C1 segment of cervical spinal cord (tissue), 14 donors: ENCODE measurements at places on chromosomes 5 and 9.
A peak's percentile ranks its signal among the peaks of the same experiment; 100 is the strongest.

GRCh38 chr9:116589392-116590354, 97.4 kb upstream of the TRIM32 start:
- no peak for DNase-seq

DNA sequence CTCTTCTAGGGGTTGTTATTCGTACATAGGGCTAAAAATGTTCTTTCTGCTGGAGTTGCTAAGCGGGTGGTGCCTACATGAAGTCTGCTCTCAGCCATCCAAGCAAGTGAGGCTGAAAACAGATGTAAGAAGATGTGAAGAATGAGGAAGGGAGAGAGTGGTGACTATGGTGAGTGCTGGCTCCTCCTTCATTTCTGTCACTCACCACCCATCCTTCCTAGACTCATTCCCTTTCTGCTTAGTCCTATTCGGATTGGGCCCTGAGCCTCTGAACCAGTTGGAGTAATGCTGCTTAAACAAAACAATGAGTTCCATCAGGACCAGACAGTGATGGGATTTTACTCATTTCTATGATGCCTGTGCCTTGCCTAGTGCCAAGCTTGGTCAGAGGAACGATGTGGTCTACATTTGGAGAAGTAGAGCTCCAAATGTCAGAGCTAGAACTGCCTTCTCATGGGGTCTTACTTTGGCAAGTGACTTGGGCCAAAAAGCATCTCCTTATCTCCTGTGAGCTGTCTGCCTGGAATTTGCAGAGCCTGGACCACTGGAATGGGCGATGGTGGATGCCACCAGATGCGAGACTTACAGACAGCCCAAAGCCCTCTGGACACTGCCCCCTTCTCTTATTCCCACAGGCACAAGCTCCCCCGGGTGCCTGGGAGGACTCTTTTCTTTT, 192.9 kb downstream of the FBXL7 start:
- DNase-seq: no peak

DNA sequence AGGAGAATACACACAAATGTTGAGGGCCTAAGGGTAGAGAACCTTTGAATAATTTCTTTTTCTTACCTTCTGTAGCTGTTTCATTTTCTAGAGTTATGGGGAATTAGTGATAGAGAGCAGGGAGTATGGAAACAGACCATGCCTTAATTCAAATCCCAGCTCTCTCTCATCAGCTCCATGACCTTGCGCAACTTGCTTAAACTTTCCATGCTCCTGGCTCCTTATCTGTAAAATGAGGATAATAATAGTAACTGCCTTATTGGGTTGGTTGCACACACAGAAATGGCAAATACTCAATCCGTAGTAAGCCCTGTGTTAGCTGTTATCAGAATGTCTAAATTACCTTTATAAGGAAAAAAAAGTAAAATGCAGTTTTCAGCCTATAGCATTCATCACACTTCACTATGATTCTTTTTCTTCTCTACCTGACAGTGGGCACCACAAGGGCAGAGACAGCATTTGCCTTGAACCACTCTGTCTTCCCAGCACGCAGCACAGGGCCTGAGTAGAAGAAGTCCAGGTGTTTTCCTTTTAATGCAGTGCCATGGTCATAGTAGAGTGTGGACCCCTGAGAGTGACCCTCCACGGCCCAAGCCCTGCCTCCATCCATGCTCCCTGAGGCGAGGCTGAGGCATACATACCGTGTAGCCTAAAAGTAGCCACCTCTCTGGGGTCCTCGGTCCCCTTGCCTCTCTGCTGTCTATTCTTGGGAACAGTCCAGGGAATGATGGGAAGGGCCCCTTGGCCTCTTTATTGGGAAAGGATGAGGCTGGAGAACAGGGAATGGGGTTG, 17.4 kb downstream of the C5orf15 start:
- DNase-seq: no peak

DNA sequence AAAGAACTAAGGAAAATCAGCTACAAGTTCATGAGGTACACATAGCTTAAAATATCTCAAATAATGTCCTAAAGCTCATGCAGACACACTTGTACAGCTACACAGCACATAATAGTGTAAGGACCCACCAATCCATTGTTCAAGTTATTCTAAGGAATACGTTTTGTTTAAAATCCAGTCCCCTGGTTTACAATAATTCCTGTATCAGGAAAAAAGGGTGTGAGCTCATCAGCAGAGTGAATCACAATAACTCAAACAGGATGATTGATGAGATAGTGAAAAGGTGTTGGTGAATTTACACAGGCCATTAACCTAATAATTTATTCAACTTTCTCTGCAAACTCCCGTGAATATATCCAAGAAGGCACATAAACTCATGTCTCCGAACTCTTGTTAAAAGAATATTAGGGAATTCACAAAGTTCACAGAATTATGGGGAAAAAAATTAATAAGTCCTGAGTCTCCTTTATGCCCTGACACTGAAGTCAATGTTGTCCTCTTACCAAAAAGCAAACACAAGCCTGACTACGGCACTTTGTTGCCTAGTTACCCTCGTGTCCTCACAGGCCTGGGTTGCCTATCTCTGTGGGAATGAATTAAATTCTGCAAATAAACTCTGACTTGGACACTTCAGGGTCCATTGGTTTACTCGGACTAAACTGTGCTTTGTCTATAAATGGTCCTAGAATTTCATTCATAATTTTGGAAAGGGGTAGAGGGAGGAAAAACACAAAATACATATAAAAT, 142.8 kb upstream of the PDE4D start:
- DNase-seq: no peak

DNA sequence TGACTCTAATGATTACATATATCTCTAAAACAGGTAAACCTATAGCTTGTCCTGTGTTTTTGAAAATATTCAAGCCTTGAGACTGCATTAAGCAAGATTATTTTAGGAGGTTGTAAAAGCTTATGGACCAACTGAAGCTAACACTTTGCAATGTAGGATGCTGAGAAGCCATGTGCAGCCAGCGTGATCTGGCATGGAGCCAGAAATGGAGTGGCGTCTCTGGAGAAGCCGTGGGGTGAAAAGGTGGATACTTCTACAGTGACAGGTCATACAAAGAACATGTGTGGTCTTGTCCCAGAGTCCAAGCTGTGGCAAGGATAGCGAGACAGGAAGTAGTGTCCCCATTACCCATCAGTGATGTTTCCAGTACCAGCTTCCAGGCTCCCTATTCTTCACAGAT, 100.8 kb upstream of the CD180 start:
- DNase-seq: no peak

GRCh38 chr9:101486693-101487442, 46.8 kb upstream of the RNF20 start:
- peak; percentile 65 for DNase-seq

DNA sequence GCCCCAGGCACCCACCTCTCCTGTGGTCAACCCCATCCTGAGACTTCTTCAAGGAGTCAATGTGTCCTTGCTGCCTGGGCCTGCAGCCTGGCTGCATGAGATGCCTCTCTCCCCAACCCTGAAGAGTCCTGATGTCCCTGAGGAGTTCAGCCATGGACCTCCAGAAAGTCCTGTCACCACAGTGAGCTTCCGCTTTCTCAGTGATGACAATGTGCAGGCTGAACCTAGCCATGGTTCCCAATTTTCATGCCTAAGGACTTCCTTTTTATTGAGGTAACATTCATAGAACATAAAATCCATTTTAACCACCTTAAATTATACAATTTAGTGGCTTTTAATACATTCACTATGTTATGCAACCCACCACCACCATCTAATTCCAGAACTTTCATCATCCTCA, 29.1 kb downstream of the DAP start:
- DNase-seq: no peak
